ENCODE measurements at places on chromosomes 13 and 19.

GRCh38 chr13:79830426-79830825 lies 349.5 kb downstream of the NDFIP2 start:
- no peak for DNase-seq

- peak; percentile 70 for DNase-seq
These were observed 4.3 kb upstream of the RLN3 start for GRCh38 chr19:14023404-14024235.

- no peak for DNase-seq
These were observed 4.3 kb downstream of the TBC1D17 start for GRCh38 chr19:49881672-49882394.

- no peak for DNase-seq
These were observed 101.7 kb upstream of the SERP2 start for GRCh38 chr13:44271915-44272341.

DNA sequence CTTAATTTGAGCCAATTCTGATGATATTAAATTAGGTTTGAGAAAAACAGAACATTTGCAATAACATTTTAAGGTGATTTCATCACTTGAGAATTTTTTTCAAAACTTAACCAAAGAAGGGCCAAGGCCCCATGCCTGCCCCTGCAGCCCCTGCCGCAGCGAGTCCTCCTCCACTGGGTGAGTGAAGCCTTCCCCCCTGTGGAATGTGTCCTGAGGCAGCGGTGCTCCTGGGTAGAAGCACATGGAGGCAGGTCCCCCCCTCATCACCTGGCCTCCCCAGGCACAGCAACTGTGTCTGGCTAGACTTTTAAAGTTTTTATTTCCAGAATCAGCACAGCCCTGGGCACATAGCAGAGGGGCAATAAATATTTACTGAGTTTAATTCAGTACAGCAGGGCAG lies 10.8 kb downstream of the SOX1 start:
- DNase-seq: no peak
